Vagina (tissue), 2 donors: ENCODE measurements at places on chromosomes 2 and 18. TPM values are rescaled to one million over a fixed set of nuclear protein-coding genes. Genes with fewer than 3 reads are reported as not detected.

C2orf80 gene
- not detected for total RNA-seq

GRCh38 chr2:8215982-8216381 lies 465.9 kb upstream of the ID2 start:
- no peak for DNase-seq

DNA sequence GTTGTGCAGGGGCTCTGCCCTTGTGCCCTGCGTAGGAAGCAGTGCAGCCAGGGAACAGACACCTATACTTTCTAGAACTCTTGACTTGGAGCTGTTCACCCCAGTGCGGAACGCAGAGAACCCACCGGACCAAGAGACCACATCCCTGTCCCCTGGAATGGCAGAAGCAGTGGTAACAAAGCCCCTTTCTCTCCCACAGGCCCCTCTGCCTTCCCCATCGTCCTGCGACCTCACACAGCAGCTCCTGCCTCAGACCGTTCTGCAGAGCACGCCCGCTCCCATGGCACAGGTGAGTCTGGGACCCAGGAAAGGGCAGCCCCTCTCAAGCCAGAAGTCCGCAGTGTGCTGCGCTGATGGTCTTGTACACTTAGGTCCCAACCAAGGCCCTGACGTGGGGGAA lies 24.6 kb upstream of the RPL31 start:
- no peak for DNase-seq

- no peak for DNase-seq
Observed at GRCh38 chr2:121202541-121203310, 82.3 kb downstream of the TFCP2L1 start.

GRCh38 chr2:32235315-32235714 lies 29.4 kb downstream of the NLRC4 start:
- DNase-seq, result no peak

AGXT gene
- total RNA-seq, result not detected

DNA sequence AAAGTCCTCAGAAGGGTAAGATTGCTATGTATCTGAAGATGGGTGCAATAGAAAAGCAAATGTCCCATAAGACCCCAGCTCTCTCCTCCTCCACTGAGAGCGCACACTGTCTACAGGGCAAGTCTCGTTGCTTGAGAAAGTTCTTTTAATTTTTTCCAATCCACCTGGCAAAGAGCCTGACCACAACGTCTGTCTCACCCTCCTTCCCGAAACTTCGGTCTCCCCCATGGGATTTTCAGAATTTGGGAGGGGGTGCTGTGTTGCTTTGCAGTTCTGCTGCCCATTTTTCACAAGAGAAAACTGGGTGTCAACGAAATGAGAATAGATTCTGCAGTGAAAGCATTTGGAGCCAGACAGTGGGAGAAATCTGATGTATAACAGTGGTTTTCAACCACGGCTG lies 40.4 kb downstream of the SERTAD2 start:
- DNase-seq, result peak; percentile 9
